ENCODE measurements at places on chromosomes 12 and 14.

- no peak for DNase-seq
Measured at GRCh38 chr12:42933461-42934081, 344.0 kb upstream of the PRICKLE1 start.

DNA sequence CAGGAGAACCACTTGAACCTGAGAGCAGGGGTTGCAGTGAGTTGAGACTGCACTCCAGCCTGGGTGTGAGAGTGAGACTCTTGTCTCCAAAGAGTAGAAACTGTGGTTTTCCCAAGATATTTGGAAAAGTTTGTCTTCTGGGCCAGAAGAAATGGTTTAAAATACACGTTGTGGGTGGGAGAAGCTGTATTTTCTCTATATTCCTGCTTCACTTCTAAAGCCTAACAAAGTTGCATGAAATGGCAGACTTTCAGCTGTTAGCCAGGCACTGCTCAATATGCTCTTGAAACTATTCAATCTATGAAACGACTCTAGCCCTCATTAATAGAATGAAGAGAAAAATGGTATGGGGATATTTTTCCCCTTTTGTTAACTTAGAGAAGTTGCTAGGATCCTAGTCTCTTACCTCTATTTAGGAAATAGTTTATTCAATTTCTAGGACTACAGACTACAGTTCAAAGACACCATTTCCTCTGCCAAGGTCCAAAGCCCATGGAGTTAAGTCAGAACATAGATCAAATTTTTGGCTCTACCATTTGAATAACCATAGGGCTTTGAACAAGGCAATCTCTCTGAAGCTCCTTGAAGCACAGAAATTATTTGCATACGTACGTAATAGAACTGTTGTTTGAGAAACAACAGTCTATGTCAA lies 49.3 kb upstream of the OR5AU1 start:
- DNase-seq = no peak

DNA sequence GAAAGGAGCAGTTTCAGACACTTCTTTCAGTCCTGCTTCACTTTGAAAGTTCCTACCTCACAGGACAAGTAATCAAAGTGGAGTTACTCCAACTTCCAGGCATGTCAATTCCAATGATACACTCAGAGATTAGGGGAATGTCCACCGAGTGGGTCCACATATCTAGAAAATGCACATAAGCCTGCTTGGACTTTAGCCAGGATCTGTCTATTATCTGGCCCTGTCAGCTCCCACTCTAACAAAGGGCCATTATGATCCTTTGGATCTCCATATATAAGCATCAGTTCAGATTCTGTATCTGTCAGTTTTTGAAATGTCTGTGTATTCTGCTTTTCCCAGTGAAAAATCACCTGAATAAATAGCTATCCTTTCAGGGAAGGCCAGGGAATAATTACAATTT lies 112.9 kb upstream of the ATXN7L3B start:
- DNase-seq = no peak

GRCh38 chr12:87849074-87849473 lies 180.1 kb downstream of the C12orf50 start:
- no peak for DNase-seq

GRCh38 chr12:5716201-5716600 lies 228.9 kb downstream of the ANO2 start:
- no peak for DNase-seq

DNA sequence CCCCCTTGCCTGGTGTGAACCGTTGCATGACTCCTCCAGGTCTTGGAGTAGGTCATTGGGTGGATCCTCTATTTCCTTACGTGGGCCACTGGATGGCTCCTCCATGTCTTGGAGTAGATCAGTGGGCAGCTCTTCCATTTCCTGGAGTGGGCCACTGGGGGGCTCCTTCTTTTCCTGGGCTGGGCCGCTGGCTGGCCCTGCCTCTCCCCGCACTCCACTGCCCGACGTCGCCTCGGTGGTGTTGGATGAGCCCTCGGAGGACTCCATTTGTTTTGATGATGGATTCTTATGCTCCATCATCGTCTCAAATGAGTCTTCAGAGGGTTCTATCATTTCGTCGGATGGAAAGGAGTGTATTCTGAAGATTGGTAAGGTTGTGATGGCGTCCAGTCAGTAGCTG lies 19.1 kb downstream of the RTL1 start:
- no peak for DNase-seq

GRCh38 chr12:130588696-130589539 lies 127.2 kb downstream of the RIMBP2 start:
- DNase-seq = no peak

- no peak for DNase-seq
Measured at GRCh38 chr12:69623970-69624369, 13.3 kb upstream of the LRRC10 start.

GRCh38 chr14:91186515-91187066 lies 57.9 kb downstream of the GPR68 start:
- DNase-seq = peak; percentile 5

DNA sequence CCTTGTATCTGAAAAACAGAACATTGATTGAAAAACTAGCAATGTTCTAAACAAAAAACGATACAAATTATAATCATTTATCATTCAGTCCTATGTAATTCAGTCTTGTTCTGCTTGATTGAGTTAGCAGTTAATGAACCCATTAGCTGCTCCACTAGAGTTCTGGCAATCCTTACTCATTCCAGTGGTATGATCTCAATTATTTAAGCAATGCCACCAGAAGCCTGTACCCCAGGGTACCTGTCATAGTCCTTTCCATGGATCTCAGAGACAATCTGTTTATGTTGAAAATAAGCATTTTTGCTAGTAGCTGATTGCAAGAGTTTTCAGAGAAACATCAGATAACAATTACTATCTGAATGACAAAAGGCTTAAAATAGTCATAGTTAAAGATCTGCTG lies 115.9 kb downstream of the UNC79 start:
- no peak for DNase-seq

DNA sequence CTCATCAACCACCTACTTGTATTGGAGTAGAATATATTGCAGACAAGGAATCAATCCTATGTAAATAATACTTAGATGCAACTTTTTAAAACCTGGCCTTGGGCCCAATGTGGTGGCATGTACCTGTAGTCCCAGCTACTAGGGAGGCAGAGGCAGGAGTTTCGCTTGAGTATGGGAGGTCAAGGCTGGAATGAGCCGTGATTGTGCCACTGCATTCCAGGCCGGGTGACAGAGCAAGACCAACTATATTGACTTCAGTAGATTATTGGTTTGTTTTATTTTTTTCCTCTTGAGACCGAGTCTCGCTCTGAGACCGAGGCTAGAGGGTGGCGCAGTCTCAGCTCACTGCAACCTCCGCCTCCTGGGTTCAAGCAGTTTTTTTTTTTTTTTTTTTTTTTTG lies 3.6 kb downstream of the LARP4 start:
- no peak for DNase-seq

- DNase-seq = no peak
Measured at GRCh38 chr14:22096514-22096895, 422.9 kb upstream of the OR4E1 start.

DNA sequence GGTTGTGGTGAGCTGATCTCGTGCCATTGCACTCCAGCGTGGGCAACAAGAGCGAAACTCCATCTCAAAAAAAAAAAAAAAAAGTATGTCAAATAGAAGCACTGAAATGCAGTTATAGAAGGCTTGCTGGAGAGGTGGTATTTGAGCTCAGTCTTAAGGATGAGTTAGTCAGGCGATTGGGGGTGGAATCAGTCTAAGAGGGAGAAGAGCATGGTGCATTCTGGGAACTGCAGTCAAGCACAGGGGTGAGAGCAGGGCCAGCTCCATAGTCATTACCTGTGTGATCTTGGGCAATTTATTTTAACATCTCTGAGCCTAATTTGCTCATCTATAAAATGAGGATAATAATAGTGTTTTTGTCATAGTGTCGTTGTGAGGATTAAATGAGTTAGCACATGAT lies 5.9 kb upstream of the GNB3 start:
- no peak for DNase-seq

DNA sequence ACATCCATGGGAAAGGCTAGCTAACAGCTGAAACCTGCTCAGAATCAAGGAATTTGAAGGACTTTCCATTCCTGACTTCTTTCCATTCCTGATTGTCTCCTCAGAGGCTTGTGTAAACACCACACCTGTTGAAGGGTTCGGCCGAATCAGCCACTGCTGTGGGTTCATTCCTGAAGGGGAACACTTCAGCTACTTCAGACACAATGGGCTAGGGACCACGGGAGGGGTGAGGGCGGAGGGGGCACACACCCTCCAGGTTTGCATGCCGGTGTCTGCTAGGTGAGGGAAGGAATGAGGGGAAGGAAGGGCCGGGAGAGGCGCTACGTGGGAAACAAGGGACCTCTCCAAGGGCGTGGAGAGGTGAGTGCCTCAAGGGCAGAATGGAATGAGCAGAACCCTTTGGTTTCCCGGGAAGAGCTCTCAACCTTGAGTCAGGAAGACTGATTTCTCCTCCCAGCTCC lies 1.3 kb downstream of the GPRC5A start:
- DNase-seq = no peak

DNA sequence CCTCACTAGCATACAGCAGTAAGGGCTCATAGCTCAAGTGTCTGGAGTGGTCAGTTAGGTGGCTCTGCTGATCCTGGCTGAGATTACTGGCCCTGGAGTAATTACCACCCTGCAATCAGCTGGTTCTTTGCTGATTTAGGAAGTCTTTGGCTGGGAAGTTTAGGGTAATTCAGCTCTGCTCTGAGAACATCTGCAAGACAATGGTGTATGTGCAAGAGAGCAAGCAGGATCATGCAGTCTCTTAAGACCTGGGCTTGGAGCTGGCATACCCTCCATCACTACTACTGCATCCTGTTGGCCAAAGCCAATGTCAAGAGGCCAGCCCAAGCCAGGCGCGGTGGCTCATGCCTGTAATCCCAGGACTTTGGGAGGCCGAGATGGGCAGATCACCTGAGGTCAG lies 159.0 kb downstream of the NDUFA12 start:
- no peak for DNase-seq

GRCh38 chr14:102930138-102930752 lies 7.8 kb downstream of the AMN start:
- no peak for DNase-seq

GRCh38 chr14:65103150-65103760 lies 938 bp upstream of the MAX start:
- DNase-seq = no peak

GRCh38 chr12:42296503-42297109 lies 29.3 kb downstream of the ZCRB1 start:
- DNase-seq = no peak

DNA sequence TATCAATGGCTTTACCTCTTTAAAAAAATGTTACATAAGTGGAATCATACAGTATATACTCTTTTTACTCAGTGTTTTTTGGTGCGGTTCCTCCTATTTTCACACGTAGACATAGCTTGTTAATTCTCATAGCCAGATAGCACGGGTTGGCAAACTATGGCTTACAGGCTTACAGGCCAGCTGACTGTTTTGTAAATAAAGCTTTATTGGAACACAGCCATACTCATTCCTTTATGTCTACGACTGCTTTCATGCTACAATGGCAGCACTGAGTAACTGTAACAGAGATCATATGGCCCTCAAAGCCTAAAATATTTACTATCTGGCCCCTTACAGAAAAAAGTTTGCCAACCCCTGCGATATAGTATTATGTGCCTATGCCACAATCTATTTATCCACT lies 5.8 kb upstream of the DAAM1 start:
- no peak for DNase-seq
